ENCODE measurements at places on chromosomes 4 and X. TPM values are rescaled to one million over a fixed set of nuclear protein-coding genes. Genes with fewer than 3 reads are reported as not detected.

PHOX2B gene
- not detected for total RNA-seq

HSFX1 gene
- total RNA-seq: 0.10 TPM

CORIN gene
- 0.07 TPM for total RNA-seq

PRDM5 gene
- total RNA-seq: 0.57 TPM

TCP11X2 gene
- not detected for total RNA-seq

BEX4 gene
- 9.8 TPM for total RNA-seq

VGLL1 gene
- not detected for total RNA-seq

AFF2 gene
- total RNA-seq: 2.0 TPM

POU3F4 gene
- not detected for total RNA-seq

HERC5 gene
- 39.5 TPM for total RNA-seq

RAB9B gene
- 0.22 TPM for total RNA-seq

- DNase-seq: no peak
These were observed 169.8 kb downstream of the NHS start for GRCh38 chrX:17544821-17545220.

- DNase-seq: no peak
These were observed 109.6 kb downstream of the NHSL2 start for GRCh38 chrX:72020204-72020603.

- no peak for DNase-seq
These were observed 42.3 kb downstream of the TRIM2 start for GRCh38 chr4:153246446-153247115.

DNA sequence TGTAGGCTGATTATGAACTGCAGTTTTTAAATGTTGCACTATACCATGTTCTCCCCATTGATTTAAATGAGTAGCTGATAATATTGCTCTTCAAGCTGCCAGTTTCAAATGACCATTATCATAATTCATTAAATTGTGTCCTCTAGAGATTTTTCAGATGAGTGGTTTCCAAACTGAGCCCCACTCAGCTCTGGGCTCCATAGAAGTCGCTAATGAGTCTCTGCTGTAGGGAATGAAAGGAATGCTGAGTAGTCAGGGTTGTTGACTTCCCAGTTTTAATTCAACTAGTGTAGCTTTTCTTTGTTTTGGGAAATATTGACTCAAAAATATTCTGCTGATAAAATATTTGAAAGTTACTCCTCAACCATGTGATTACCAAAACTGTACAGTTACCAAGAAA is 1081.1 kb downstream of the ARAP2 start:
- DNase-seq: no peak

- DNase-seq: no peak
These were observed 26.9 kb upstream of the PASD1 start for GRCh38 chrX:151536571-151536970.

- DNase-seq: no peak
These were observed 3.4 kb downstream of the UGT2A3 start for GRCh38 chr4:68948044-68948743.

GRCh38 chr4:76504613-76505465 is 69.8 kb downstream of the SHROOM3 start:
- DNase-seq: no peak

DNA sequence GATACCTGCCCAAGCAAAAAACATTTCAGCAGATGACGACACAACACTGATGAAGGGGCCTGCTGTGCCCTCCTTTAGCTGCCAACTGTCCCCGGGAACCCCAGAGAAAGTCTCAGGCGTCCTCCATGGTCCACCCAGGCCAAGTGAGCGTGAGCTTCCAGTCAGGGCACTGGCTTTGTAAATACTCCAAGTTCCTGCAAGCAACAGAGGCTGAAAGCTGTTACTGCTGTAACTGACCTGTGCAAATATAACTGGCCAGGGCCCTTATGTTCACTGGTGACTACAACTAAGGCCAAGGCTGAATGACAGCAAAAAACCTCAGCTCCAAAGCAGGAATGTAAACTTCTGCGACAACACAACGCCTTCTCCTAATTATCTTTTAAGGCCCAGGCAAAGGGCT is 8.2 kb downstream of the WDR1 start:
- DNase-seq: no peak

- DNase-seq: no peak
These were observed 46.9 kb upstream of the TLL1 start for GRCh38 chr4:165826166-165826565.

DNA sequence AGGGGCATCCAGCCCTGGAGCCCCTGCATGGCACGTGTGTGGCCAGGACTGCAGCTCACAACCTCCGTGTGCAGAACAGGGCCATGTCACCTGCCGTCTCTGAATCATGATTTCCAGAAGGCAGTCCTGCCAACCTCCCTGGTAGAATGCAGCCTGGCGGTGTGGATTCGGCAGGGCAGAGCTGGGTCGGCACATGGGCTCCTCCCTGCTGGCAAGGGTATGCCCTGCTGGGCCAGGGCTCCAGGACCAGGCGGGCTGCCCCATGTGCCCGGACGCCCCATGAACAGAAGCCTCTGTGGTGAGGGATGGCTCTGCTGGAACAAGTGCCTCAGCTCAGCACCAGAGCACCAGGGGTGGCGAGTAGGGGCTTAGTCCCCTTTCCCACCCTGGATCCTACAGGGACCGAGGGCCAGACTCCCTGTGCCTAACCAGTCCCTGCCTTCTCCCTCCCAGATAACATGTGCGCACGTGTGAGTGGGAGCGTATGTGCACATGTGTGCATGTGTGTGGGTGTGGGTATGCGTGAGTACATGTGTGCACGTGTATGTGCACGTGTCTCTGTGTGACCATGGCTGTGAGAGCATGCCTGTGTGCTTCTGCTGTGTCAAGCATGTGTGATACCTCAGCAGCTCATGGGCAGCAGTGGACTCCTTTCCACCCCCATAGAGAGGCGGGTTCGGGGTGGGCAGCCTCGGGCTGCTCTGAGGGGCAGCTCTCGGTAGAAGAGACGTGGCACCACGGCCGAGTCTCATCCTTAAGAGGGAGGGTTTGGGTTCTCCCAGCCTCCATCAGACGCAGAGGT is 10.3 kb upstream of the MXD4 start:
- no peak for DNase-seq

GRCh38 chr4:184624972-184625554 is 24.2 kb downstream of the CASP3 start:
- no peak for DNase-seq

- no peak for DNase-seq
These were observed 406.8 kb downstream of the SLITRK2 start for GRCh38 chrX:146224442-146224841.

DNA sequence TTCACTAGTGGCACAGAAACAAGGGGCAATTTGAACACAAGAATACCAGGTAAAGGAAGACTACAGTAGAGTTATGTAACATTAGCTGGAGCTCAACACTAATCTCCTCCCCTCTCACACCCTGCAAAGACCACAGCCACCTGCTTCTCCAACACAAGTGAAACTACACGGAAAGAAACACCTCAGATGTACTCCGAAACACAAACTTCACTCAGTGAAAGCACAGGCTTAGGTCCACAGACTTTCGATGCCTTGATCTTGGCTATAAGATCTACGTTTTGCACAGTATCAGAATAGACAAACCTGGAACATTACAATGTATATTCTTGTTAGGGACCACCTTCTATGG is 7.6 kb downstream of the ACSL1 start:
- no peak for DNase-seq

- DNase-seq: no peak
These were observed 22.3 kb downstream of the EFNB1 start for GRCh38 chrX:68851082-68851481.

DNA sequence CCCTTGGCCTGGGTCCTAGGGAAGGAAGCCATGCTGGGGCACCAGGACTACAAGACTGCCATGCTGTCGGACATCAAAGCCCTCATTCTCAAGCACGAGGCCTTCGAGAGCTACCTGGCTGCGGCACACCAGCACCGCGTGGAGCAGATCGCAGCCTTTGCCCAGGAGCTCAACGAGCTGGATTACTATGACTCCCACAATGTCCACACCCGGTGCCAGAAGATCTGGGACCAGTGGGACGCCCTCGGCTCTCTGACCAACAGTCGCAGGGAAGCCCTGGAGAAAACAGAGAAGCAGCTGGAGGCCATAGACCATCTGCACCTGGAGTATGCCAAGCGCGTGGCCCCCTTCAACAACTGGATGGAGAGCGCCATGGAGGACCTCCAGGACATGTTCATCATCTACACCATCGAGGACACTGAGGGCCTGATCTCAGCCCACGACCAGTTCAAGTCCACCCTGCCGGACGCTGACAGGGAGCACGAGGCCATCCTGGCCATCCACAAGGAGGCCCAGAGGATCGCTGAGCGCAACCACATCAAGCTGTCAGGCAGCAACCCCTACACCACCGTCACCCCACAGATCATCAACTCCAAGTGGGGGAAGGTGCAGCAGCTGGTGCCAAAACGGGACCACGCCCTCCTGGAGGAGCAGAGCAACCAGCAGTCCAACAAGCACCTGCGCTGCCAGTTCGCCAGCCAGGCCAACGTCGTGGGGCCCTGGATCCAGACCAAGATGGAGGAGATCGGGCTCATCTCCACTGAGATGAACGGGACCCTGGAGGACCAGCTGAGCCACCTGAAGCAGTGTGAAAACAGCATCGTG is 487.0 kb downstream of the TRAM1L1 start:
- DNase-seq: no peak

- peak; percentile 88 for DNase-seq
These were observed 42.8 kb downstream of the IL21 start for GRCh38 chr4:122577808-122578781.

- no peak for DNase-seq
These were observed 12.2 kb upstream of the MCF2 start for GRCh38 chrX:139720136-139720535.

DNA sequence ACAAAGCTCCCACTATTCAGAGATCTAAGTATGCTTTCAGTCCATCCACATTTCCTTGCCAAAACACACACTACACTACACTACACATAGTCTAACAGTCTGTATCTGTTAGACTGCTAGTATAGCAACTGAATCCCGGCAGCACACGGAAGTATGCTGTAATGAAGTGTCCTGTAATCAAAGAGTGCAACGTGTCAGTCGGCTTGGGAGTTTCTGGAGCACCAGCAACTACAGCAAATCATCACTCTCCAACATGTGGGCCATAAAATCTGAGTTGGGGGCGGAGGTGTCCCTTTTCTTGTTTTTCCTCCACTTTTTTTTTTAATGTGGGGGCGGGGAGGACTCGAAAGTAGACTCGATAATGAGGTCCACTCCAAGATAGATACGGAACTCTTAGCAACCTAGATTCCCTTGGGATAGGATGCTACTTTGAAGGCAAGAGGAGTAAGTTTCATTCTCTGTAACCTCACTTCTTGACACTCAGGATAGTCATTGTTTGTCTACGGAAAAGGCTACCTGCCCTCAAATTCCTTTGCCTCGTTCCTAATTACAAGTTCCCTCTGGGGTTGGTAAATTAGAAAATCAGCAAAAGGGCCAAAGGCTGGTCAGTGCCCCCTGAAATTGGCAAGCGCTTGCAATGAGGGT is 722 bp downstream of the SLC10A7 start:
- peak; percentile 63 for DNase-seq

GRCh38 chr4:88445252-88445651 is 11.7 kb upstream of the HERC5 start:
- DNase-seq: no peak

GRCh38 chr4:142281999-142282398 is 564.1 kb downstream of the INPP4B start:
- no peak for DNase-seq

GRCh38 chr4:180909279-180909678 is 1333.9 kb upstream of the TENM3 start:
- no peak for DNase-seq

DNA sequence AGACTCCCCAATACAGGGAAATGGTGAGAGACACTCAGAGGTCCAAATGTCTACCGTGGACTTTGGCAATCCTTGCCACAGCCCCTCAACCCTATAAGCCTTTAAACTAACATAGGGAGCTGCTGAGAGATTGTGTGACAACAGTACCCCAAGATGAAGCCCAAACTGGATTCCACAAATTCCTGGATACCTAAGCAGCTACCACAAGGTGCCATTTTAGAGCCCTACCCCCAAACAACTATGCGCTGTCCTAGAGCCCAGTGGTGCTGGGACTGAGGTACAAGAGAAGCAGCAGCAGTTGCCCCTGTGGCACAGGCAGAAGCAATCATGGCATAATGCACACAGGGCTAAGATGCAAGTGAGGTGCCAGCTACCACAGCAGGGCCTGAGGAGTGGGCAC is 2.7 kb upstream of the TMPRSS11F start:
- no peak for DNase-seq

DNA sequence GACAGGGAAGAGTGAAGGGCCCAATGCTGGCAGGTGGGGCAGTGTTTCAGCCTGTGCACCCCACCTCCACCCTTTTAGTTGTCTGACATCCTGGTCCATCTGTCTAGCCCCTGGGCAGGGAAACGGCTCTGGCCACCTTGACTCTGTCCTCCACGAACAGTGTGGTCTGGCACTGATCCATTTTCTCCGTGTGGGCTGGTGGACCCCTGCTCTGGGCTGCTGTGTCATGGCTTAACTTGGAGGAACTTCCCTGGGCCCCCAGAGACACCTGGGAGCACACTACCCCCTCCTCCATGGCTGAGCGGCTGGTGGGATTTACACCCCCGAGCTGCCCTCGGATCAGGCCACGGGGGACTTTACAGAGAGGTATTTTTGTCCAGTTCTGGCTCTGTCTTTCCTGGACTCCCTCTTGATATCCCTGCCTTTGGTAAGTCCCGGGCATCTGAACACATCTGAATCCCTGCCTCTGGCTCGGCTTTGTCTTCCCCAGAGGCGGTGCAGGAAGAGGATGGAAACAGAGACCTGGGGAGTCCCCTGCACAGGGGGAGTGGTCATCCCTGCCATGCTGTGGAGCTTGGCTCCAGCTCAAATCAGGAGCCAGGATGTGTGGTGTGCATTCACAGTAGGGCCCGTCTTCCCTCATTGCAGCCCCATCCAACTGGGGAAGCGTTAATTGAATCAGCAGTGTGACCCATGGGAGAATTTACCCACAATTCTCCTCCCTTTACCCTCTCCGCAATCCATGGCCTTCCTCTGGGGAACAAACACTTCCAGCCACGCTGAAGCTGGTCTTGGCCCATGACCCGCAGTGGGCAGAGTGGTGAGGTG is 6.3 kb upstream of the NKX1-1 start:
- no peak for DNase-seq

GRCh38 chr4:2947926-2948325 is 15.3 kb downstream of the NOP14 start:
- DNase-seq: no peak

DNA sequence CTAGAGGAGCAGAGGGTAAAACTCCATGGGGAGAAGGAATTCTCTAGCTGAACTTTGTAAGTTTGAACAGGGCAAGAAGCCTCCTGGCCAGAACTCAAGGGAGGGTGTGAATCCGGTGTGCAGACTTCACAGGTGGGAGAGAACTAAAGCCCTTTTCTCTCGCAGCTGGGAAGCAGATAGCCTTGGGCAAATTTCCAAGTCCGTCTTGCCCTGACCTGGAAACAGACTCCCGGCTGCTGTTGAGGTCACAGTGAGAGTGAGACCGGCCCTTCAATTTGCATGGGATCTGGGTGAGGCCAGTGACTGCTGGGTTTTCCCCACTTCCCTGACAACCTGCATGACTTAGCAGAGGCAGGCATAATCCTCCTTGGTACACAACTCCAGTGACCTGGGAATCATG is 94.5 kb upstream of the ZNF827 start:
- DNase-seq: no peak

- peak; percentile 30 for DNase-seq
These were observed 25.1 kb upstream of the PRDM8 start for GRCh38 chr4:80172203-80172602.
